ENCODE measurements at places on chromosomes 6 and 20.

DNA sequence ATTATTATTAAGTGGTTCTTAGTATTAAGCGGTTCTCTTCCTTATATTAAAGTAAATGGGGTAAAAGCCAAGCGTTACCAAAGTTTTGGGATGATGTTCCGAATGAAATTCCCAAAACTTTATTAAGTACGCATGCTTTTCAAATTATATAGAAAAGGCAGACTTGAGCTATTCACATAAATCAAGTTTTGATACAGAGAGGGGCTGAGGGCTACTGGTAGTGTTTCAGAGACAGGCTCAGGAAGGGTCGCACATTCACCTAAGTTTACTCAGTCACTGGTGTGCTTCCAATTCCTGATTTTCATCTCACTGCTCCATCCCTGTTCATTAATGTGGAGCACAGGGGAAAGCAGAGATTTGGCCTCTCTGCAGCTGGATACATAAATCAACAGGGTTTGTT is 652.2 kb downstream of the QKI start:
- no peak for DNase-seq

- DNase-seq = no peak
Measured at GRCh38 chr6:116419069-116419786, 41.9 kb upstream of the CALHM6 start.

DNA sequence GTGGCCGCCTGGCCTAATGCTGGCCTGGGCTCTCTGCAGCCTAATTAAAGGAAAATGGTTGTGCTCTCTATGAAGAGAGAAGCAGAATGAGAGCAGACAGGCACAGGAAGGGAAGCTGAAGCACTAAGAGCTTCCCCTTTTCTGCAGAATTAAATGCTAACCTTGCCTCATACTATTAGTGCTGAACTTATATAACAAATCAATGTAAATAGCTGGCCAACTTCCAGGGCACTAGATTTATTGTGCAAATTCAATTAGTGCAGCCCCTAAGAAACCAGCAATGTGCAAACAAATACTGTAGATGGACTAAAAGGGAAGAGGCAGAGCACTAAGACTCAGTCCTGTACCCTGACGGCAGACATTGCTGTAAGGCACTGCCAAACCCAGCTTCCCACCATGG is 36.1 kb upstream of the INSM1 start:
- no peak for DNase-seq

GRCh38 chr6:64838726-64839125 is 868.3 kb downstream of the EYS start:
- no peak for DNase-seq

DNA sequence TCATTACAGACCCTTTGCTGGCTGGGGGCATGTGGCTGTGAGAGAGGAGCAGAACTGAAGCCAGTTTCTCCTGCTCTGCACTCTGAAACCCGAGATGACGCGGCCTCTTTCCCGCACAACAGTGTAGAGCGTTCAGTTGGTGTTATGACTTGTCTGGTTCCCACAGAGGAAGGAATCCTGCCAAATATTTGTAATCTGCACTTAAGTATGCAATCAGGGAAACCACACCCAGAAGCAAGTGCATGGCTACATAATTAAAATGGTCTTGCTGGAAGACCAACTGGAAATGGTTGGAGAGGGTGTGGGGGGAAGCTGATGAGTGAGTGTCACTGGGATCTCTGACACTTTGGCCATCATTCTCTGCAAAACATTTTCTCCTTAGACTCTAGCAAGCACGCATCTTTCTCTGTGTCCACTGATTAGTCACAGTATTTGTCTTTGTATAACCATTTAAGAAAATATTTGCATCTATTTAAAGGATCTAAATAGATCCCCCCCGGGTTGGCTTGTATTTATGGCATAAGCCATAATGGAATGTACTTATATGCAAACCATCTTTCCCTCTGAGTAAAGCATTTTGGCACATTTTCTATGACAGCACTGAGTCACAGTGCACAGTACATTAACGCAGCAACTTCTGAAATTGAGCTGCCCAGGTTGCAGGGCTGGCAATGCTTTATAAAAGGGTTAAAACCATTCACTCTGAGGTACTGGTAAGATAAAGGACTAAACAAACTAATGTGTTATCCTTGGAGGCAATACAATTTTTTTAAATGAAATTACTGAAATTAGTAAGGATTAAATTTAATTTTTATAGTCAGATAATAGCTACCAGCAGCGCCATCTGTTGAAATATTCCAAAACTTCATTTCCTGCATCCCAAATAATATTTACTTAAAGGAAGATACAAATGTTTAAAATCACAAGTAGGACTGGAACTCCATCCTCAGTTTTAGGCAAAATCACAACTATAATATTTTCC is 76.7 kb downstream of the FOXC1 start:
- no peak for DNase-seq

GRCh38 chr6:2190661-2191389 is 54.6 kb downstream of the GMDS start:
- no peak for DNase-seq

GRCh38 chr6:168499045-168499650 is 58.2 kb downstream of the SMOC2 start:
- no peak for DNase-seq

DNA sequence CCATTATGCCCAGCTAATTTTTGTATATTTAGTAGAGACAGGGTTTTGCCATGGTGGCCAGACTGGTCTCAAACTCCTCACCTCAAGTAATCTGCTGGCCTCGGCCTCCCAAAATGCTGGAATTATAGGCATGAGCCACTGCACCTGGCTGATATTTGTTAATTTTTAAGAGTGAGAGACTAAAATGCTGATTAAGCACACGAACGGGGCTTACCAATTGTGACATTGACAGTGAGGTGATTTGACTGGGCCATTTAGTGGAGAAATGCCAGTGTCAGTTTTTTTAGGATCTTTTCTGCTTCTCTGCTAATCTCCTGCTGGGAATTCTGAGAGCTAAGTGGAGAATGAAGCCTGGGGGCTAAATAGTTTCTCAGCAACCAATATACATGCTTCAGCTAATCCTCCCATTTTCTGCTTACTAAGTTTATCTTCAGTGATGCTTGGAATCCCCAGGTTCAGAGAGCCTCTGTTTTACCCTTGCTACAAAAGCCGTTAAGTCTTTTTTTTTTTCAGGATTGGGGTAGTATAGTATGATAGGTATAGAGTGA is 9.8 kb upstream of the DEFB123 start:
- no peak for DNase-seq

DNA sequence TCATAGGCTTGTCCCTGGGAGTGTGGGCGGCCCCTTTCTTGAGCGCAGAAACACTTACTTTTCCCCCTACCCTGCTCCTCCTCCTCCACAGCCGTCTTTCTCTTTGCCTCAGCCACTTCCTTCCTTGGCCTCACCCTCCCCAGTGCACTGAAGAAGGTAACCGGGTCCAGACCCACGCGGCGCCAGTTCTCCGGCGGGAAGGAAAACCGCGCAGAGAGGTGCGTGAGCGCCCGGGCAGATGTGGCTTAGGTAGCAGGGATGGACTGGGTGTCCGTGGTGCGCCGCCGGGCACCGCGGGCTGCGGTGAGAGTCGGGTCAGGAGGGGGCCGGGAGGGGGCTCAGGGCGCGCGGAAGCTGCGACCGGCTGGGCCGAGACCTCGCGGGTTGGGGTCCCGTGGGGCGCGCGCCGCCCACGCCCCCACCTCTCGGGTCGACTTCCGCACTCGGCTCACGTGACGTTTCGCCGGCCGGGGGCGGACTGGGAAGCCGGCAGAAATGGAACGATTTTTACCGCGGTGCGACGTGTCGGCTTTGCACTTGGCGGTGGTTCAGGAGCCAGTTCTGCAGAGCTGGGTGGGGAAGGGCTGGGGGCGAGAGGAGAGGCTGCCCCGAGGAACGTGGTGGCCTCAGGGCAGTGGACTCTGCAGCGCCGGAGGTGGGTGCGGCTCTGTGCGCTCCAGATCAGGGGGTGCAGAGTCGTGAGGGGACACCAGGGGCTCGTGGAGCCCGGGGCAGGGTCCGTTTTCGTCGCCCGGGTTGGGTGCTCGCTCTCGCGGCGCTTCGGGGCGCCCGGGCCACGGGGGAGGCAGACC is at the start of gene ABRACL:
ABRACL (plus strand) TSS at position 88 of the 812 bp plus-strand sequence. CDS start 5,416 bp downstream, outside the sequence.
- DNase-seq = peak; percentile 87

- no peak for DNase-seq
Measured at GRCh38 chr6:158960026-158960425, 40.0 kb downstream of the RSPH3 start.

DNA sequence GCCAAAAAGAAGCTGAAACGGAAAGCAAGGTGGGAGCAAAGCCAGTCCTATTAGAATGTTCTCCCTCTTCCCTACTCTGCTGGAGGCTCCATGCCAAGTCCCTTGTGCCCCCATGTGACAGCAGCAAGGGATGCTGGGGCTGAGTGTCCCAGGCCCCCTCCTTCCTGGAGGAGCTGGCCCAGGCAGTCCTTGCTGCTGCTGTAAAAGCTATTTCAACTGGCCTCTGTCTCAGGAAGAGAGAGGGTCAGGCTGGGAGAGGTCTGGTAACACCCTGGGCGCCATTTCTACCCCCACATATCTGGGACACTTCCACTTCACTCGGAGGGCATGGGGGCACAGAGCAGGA is 25.0 kb downstream of the TTBK1 start:
- DNase-seq = no peak

GRCh38 chr6:68704485-68704884 is 69.4 kb downstream of the ADGRB3 start:
- DNase-seq = no peak

DNA sequence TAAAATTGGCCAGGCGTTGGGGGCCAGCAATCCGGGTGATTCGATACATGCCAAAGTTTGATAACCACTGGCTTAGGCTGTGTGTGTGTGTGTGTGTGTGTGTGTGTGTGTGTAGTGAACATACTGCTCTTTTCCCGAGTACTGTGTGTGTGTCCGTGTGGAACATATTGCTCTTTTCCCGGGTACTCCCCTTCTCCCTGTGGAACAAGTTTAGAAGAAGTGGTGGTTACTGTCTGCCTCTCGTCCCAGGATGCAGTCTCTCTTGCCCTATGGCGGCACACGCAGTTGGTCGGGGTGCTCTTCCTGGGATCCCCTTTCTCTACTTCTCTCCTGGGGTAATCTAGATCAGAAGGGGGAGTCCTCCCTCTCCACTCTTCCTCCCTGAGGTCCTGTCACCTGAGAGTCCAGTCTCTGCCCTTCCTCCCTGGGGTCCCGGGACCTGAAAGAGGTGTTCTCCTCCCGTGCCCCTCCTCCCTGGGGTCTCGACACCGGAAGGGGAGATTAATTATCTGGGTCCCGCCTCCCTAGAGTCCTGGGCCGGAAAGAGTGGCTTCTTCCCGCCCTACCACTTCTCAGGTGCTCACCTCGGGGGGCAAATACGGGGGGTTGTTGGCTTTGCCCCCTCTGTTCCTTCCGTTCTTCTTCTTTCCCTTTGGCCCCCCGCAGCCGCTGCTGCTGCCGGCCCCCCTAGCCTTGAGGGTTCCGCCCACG is 516 bp downstream of the GTPBP2 start:
- DNase-seq = peak; percentile 78

DNA sequence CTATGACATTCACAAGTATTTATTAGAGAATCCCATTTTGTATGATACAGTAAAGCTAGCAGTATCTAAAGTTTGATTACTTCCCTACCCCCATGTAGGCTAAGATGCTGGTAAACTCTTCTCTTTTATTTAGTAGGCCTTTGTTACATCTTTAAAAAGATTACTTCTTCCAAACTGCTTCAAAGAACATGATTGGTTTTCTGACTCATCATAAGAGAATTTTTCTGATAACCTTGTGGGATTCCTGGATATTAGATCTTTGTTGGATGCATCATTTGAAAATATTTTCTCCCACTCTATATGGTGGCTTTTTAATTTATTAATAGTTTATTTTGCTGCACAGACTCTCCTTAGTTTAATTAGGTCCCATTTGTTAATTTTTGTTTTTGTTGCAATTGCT is 898.3 kb upstream of the ADGRB3 start:
- no peak for DNase-seq

DNA sequence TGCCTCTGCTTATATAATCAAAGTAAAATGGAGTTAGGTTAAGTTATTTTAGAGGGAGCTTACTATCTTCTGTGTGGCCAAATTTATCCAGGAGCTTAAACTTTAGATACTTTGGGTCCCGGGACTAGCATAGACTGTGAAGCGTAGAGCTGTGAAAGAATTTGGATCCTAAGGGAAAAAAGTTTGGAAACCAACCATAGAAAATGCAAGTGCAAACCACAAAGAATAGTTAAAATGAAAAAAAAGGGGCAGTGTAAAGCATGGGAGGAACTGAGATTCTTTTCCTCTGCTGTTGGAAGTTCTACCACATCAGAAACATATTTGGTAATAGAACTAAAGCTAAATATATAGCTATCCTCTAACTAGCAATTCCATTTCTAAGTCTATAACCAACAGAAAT is 232.2 kb upstream of the FLRT3 start:
- no peak for DNase-seq

DNA sequence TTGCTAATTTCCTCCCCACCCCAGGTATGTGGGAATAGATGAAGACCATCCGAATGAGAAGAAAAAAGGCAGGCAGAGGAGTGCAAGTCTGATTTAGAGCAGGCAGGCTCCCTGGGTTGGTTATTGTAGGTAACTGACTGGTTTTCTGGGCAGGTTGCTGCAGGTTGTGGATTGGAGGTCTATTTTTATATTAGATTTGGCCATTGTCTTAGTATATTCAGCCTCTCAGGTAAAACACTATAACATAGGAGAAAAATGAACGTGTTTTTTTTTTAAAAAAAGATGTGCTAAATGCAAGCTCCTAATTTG is 492 bp upstream of the TBC1D7 start:
- DNase-seq = no peak

- DNase-seq = no peak
Measured at GRCh38 chr20:37200926-37201826, 21.8 kb upstream of the MROH8 start.

DNA sequence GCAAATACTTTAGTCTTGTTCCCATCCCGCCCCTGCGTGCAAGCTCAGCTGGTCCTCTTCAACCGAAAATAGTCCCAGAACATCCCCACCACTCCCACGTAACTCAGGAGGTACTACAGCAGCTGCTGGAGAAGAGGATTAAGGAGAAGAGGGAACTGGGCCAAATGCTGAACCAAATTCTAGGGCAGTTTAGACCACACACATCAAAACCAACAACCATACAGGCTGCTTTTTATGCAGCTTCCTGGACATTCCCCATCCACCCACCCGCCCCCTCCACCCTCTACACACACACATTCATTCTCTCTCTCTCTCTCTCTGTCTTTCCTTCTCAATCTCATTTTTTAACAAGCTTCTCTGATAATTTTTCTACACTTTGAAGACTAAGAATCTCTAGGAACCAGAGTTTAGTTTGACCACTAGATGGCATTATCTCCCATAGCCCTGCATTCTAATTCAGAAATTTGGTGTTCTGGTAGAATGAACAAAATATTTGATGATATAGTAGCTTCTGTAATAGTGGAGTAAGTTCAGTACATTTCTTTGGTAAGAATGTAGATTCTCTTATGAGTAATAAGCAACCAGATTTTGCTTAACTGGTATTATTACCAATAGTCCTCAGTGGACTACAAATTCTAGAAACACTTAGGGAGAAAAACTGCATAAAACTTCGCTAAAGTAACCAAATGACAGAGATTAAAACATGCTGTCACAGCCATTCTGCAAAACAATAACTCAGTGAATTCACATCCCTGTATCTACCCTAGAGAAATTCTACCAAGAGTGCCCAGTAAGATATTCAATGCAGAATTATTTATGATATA is 52.1 kb upstream of the BEND6 start:
- DNase-seq = no peak

GRCh38 chr6:104973404-104973803 is 16.5 kb downstream of the LIN28B start:
- DNase-seq = no peak

GRCh38 chr6:99871641-99872040 is 122.4 kb downstream of the MCHR2 start:
- DNase-seq = no peak

Data from activated CD8-positive, alpha-beta memory T cell treated with anti-CD3 and anti-CD28 coated beads, Interleukin-2, amount 50 U/mL, for 48 hours (primary cell).